ENCODE measurements at places on chromosomes 12 and 14.

DNA sequence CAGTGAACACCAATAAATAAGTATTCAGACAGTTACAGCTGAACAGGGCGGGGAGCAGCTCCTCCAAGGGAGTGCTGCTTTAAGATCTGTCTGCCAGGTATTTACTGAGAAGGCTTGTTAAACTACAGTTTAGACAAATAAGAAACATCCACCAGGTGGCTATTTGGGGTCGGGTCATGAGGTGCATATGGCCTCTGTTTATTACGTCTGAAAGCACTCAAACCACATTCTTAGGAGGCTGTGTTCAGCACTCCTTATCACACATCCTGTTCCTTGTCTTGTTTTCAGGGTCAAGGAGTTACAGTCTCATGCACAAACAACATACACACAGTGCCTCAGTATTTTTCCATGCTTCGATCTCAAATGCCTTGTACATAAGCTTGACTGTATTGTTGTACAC, 78.8 kb downstream of the KCNMB4 start:
- DNase-seq = no peak

DNA sequence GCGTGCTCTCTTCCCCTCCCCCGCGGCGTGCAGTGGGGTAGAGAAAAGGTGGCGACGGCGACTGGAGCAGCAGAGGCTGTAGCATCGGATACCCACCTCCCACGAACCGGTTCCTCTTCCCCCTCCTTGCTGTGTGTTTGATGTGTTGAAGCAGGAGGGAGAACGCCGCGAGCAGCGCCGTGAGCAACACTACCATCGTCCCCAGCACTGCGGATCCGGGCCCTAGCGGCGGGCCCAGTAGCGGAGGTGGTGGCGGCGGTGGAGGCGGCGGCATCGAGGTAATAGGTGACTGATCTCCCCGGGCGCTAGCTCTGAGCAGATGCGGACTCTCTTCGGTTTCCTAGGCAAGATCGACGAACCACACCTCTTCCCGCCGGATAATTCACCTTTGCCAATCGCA, 132.9 kb upstream of the AEBP2 start:
- DNase-seq = no peak

DNA sequence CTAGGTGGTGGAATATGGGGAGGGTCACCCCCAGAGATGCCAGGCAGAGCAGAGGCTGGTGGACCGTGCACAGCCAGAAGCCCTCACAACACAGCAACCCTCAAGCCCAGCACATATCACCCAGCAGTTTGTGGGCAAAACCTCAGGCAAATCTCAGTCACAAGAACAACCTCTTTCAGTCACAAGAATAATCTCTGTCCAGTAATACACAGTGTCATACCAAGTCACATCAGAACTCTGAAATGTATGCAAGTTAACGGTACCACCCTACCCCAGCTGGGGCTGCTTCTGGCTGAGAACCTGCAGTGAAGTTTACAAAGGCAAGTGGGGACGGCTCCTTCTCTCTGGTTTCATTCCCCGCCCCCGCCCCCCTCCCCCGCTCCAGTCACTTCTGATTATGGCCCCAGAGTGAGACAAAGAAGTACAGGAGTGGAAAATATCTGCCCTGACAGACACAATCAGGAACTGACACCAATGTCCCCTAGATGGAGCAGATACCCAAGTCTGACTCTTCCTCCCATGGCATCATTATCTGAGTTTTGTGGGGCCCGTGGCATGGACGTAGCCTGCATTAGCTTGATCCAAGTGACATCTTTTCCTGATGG, 480.9 kb upstream of the TMEM132C start:
- no peak for DNase-seq

GRCh38 chr14:68749487-68750475, 43.1 kb downstream of the ZFP36L1 start:
- DNase-seq = no peak

DNA sequence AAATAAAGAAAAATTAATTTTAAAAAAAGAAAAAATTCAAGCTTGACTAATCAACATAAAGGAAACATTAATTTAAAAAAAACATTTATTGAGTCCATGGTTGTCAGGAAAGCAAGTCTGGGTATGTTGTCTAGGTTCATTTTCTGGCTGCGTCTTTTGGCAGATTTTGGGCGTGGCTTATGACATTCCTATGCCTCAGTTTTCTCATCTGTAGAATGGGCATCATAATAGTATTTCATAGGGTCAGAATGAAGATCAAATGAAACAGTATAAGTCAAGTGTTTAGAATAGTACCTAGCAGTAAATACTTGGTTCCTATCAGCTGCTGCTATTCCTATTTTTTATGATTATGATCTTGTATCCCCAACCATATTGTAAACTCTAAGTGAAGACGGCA, 40.5 kb downstream of the MYO1H start:
- DNase-seq = no peak

DNA sequence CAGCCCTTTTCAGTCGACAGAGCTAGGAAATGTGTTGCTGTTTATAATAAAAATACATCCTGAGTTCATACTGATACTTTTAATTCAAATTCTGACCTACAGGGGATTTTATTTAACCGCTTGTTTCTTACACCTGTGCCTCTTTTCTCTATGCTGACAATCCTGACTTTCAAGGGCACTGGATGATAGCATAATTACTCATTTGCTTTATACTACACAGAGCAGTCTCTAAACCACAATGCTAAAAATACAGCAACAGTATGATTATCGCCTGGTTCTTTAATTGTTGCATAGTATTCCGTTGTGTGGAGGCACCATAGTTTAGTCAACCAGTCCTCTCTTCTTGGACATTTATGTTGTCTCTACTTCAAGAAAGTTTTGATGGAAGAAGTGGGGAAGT, 372.9 kb downstream of the DPF3 start:
- DNase-seq = no peak
